ENCODE measurements at places on chromosomes 2 and 18. TPM values are rescaled to one million over a fixed set of nuclear protein-coding genes. Genes with fewer than 3 reads are reported as not detected.

UGT1A4 gene
- not detected for total RNA-seq

OR6B2 gene
- not detected for total RNA-seq

TLX2 gene
- not detected for total RNA-seq

WNT6 gene
- not detected for total RNA-seq

Measured in cardiac atrium fibroblast (primary cell).